HS-5 (cell line): ENCODE measurements at places on chromosomes 2 and 18.

- peak; percentile 77 for DNase-seq
Measured at GRCh38 chr2:224836263-224836662, 120.1 kb upstream of the CCDC195 start.

DNA sequence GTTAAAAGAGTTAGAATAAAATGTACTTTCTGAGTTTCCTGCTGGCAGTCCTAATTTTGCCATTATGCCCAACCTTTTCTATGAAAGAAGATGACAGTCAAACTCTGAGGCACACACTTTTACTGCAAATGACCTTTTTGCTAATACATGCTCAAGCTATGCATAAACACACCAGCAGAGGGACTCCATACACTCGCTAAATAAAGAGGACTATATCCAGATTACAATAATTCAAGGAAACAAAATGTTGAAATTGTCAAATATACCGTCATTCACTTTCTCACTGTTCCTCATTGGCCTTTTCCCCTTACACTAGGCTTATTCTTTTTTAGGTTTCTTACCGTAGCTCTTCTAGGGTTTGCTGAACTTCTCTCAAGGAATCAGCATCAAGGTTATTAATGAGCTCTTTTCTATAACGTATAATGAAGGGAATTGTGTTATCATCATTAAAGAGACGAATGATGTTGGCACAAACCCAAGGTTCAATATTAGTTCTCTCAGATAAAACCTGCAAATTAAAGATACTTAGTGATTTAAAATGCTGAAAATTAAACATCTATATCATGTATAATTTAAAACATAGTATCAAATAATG, 25.7 kb downstream of the SRBD1 start:
- DNase-seq: no peak

- no peak for DNase-seq
Measured at GRCh38 chr2:218129458-218130135, 3.8 kb downstream of the CXCR2 start.

DNA sequence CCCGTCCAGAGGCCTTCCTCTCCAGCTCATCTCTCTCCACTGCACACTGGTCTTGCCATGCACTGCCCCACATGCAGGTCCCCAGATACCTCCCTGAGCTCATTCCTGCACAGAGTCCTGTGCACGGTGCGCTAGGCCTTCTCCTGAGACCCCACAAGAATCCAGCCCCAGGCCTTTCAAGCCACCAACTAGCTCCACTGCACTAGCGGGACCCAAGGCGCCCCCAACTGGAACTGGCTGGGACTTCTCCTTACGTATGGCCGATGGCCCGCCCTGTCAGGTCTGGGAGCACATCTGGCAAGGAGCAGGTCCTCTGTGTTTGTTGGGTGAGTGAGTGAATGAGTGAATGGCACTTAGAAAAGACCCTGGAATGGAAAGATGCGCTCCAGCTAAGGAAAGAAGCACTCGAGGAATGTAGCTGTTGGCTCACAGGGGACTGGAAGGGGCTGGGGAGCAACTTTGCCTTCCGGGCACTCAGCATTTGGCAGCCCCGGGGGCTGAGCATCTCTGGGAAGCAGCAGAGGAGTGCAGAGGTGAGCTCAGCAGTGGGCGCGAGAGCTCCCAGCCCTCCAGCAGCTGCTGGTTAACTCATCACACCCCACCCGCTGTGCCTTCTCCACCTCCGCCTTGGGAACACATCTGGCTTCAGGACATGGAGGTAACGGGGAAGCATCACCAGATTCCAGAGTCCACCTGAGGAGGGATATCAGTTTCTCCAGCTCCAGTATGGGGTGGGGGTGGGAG, 223.1 kb downstream of the GLI2 start:
- DNase-seq: no peak

- no peak for DNase-seq
Measured at GRCh38 chr18:46160050-46160798, 56.0 kb downstream of the HAUS1 start.

- DNase-seq: no peak
Measured at GRCh38 chr2:135825131-135825530, 11.9 kb downstream of the LCT start.

DNA sequence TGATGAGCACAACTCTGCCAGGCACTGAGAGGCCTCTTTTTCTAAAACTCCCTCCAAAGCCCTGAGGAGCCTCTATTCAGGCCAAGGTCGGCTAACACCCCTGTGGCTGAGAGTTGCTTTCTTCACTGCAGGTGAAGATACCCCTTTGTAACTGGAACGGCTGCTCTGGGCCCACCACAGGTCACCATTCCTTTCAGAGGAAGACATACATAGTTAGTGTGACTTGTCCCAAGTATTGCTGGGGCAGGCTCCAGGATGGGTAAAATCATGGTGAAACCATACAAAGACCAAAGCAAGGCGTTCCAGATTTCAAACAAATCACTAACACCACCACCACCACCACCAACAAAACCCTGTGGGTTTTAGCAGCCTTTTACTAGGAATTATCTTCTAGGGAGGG, 36.8 kb downstream of the CHST10 start:
- DNase-seq: no peak

DNA sequence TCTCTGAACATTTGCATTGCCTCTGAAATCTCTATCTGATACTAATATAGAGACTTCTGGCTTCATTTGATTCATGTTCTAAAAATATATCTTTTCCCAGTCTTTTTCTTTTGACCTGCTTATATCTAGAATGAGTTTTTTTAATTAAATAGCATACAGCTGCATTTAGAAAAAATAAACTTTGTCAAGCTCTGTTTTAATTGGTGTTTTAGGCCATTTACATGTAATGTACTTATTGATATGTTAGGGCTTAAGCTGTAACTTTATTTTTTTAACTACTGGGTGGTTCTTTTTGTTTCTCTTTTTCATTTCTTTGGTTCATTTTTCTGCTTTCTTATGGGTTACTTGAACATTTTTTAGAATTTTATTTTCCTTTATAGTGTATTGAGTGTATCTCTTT, 54.9 kb downstream of the CCDC138 start:
- no peak for DNase-seq
